ENCODE measurements at places on chromosomes 1 and 21. TPM values are rescaled to one million over a fixed set of nuclear protein-coding genes. Genes with fewer than 3 reads are reported as not detected.
A peak's percentile ranks its signal among the peaks of the same experiment; 100 is the strongest.

Gene CCDC17
- total RNA-seq = 0.56 TPM

Gene ATP6V1G3
- total RNA-seq = not detected

GRCh38 chr1:209435654-209436566, 147.6 kb upstream of the CAMK1G start:
- H3K36me3 ChIP-seq = no peaks in the 10 kb centered on the region
- H3K27ac ChIP-seq = no peak overlapping the region
- peak; percentile 77 for DNase-seq
- H3K4me1 ChIP-seq = 0 out of 2 replicates have a peak, but pooled peaks cover 1% of the 10 kb centered on the region

DNA sequence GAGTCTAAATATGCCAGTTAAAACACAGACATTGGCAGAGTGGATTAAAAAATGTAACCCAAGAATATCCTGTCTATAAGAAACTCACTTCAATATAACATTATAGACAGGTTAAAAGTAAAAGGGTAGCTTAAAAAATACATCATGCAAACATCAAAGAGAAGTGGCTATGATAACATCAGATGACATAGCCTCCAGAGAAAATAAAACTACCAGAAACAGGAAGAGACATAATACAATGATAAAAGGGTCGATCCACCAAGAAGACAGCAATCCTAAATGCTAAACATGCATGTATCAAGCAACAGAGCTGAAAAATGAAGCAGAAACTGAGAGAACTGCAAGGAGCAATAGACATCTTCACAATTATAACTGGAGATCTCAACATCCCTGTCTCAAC, 190.2 kb upstream of the NR5A2 start:
- no peaks in the 10 kb centered on the region for H3K4me1 ChIP-seq
- H3K27me3 ChIP-seq = no peaks in the 10 kb centered on the region
- no peak overlapping the region for H3K4me3 ChIP-seq
- DNase-seq = no peak
- no peaks in the 10 kb centered on the region for H3K36me3 ChIP-seq

DNA sequence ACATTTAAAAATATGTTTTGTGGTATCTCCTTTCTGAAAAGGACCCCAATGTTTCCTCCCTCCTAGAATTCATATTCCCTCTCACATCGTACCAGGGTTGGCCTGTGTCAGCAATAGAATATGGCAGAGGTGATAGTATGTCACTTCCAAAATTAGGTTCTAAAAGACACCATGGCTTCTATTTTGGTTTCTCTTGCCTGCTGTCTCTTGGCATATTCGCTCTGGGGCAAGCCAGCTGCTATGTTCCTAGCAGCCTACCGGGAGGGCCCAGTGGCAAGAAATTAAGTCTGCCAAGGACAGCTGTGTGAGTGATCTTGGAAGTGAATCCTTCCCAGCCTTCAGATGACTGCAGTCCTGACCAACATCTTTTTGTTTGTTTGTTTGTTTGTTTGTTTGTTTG, 92.9 kb upstream of the PPM1J start:
- H3K27ac ChIP-seq = no peak overlapping the region
- DNase-seq = no peak
- H3K4me3 ChIP-seq = no peak overlapping the region
- no peaks in the 10 kb centered on the region for H3K36me3 ChIP-seq
- peaks cover 9% of the 10 kb centered on the region for H3K27me3 ChIP-seq

DNA sequence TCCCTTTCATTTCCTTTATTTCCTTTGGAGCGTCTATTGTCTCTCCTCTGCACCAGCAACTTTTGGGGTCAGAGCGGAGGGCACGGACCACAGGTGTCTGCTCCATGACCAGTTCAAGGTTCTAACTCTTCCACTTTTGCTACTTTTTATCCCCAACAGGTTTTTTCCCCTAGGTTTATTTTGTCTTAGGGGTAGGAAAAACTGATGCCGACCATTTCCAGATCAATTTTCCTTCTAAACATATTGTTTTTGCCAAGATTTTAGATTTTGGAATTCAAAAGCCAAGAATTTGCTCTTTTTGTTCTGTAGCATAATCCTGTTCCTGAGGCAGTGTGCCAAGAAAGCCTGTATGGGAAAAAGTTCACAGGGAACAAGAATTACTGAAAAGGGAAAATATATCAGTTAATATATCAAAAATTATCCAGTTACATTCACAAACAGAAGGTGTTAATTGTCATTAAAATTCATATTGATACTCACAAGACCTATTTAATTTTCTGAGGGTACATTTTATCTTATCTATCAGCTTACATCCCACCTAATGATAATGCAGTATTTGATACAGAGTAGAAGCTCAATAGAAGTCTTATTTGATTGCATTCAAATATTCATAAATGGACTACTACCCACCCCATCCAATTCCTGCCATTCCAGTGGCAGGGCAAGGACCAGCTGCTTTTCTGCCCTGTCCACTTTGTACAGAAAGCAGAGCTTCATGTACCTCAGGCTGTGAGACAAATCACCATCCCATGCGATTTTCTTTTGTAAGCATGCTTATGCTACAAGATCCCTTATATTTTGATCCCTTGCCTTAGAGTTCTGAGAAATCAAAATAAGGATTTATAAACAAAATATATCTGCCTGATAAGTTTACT, 31.2 kb downstream of the TSEN15 start:
- H3K27ac ChIP-seq = no peak overlapping the region
- H3K4me1 ChIP-seq = 0 out of 2 replicates have a peak, but pooled peaks cover 2% of the 10 kb centered on the region
- no peak overlapping the region for H3K4me3 ChIP-seq
- no peaks in the 10 kb centered on the region for H3K27me3 ChIP-seq

Gene CFHR4
- total RNA-seq = not detected

DNA sequence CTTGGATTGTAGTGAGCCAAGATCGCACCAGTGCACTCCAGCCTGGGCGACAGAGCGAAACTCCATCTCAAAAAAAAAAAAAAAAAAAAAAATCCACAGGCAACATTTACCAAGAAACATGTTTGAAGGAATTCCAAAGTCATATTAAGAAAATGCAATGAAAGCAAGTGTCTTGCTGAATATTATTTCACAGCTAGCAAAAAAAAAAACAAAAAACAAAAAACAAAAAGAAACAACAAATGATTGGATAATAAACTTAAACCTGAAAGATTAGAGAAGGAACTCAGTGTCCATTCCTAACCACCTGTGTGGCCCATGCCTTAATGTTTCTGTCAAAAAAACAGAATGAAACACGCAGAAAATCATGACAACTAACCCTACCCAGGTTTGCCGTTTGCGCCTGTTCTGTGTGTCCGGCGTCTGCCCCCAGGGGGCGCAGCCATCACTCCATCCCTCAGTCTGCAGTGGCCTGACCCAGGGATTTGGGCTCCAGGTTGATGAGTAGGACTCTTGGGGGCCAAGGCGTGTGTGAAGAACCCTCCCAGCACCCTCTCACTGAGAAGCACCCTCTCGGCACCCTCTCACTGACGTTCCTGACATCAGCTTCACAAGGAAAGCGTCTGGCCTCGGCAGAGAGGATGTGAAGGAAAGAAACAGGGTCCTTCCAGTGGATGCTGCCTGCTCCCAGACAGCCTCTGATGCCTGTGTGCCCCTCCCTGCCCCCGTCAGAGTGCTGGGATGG, 19.2 kb upstream of the PTTG1IP start:
- no peaks in the 10 kb centered on the region for H3K4me1 ChIP-seq
- DNase-seq = peak; percentile 19
- no peaks in the 10 kb centered on the region for H3K36me3 ChIP-seq
